ENCODE measurements at places on chromosomes 1 and 21. TPM values are rescaled to one million over a fixed set of nuclear protein-coding genes. Genes with fewer than 3 reads are reported as not detected.
A peak's percentile ranks its signal among the peaks of the same experiment; 100 is the strongest.

CFAP107 gene
- polyA plus RNA-seq, result not detected

RAVER2 gene
- polyA plus RNA-seq, result 18.9 TPM

THEM5 gene
- 0.32 TPM for polyA plus RNA-seq

TENT5C gene
- 2.2 TPM for polyA plus RNA-seq

OR2W3 gene
- polyA plus RNA-seq, result not detected

LIPI gene
- not detected for polyA plus RNA-seq

- no peaks in the 10 kb centered on the region for H3K36me3 ChIP-seq
- no peak overlapping the region for H3K4me3 ChIP-seq
- H3K27me3 ChIP-seq, result no peaks in the 10 kb centered on the region
- DNase-seq, result no peak
Measured at GRCh38 chr1:227372726-227373130, 54.4 kb upstream of the CDC42BPA start.

GRCh38 chr1:226738421-226738994 is 574 bp downstream of the ITPKB start:
- H3K36me3 ChIP-seq, result no peaks in the 10 kb centered on the region
- peak overlapping the region; percentile 92 for H3K27ac ChIP-seq

DNA sequence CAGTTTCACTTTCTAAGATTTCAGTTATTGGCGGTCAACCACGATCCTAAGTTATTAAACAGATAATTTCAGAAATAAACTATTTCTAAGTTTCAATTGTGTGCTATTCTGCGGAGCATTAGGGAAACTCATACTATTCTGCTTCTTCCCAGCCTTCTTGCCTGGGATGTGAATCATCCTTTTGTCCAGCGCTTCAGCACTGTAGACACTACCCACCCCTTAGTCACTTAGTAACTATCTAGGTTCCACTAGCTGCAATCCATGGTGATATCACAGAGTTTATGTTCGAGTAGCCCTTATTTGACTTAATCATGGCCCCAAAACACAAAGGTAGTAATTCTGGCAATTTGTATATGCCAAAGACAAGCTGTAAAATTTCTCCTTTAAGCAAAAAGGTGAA is 279.9 kb upstream of the ADAMTS5 start:
- H3K4me1 ChIP-seq, result no peaks in the 10 kb centered on the region
- no peak for DNase-seq
- H3K36me3 ChIP-seq, result no peaks in the 10 kb centered on the region
- no peak overlapping the region for H3K4me3 ChIP-seq
- no peak overlapping the region for H3K27ac ChIP-seq

- H3K27ac ChIP-seq, result no peak overlapping the region
- H3K4me1 ChIP-seq, result no peaks in the 10 kb centered on the region
- H3K27me3 ChIP-seq, result peaks cover 36% of the 10 kb centered on the region
Measured at GRCh38 chr1:20385630-20386029, 95.0 kb downstream of the VWA5B1 start.

GRCh38 chr1:25106976-25107642 is 125.2 kb downstream of the SYF2 start:
- DNase-seq, result peak; percentile 87
- H3K36me3 ChIP-seq, result no peaks in the 10 kb centered on the region
- no peak overlapping the region for H3K4me3 ChIP-seq
- H3K27me3 ChIP-seq, result peaks cover 4% of the 10 kb centered on the region
- H3K4me1 ChIP-seq, result no peaks in the 10 kb centered on the region

DNA sequence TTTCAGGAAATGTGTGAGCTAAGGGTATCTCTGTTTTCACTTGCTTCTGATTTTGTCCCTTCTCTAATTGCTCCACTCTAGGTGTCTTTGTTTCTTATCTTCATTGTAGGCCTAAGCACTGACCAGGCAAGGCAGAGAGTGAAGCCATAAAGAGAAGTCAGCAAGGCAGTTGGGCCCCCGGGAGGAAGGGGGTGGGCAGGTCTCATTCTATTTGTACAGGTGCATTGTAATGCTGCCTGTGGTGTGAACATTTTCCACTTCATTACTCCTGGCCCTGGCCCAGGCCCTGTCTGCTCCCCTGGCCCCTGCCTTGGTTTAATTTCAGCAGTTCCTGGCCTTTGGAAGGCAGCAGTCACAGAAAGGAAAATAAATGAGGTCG is 86.4 kb upstream of the JUN start:
- no peak overlapping the region for H3K27ac ChIP-seq
- no peaks in the 10 kb centered on the region for H3K36me3 ChIP-seq
- peak; percentile 88 for DNase-seq
- peaks cover 5% of the 10 kb centered on the region for H3K4me1 ChIP-seq
- no peaks in the 10 kb centered on the region for H3K27me3 ChIP-seq
- H3K4me3 ChIP-seq, result no peak overlapping the region

GRCh38 chr1:14737561-14738094 is 139.1 kb downstream of the KAZN start:
- no peak for DNase-seq
- H3K4me1 ChIP-seq, result no peaks in the 10 kb centered on the region
- H3K27ac ChIP-seq, result no peak overlapping the region
- H3K27me3 ChIP-seq, result no peaks in the 10 kb centered on the region
- H3K36me3 ChIP-seq, result no peaks in the 10 kb centered on the region

DNA sequence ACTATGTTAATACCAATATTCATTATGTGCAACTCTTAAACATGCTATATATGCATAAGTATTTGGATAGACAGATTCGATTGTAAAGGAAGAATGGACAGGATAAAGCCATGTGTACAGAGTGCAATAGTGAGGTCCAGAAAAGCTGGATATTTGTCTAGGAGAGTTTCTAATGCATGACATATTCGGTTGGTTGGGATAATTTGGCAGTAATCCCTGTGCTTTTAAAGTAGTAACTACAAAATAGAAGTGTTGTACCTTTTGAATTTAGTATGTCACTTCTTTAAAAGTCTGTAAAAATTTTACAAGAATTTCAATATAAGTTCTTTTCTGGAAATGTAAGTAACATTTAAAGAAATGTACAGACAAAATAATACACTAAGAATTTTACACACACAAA is 774.5 kb downstream of the USP25 start:
- H3K36me3 ChIP-seq, result no peaks in the 10 kb centered on the region
- H3K4me3 ChIP-seq, result no peak overlapping the region
- H3K27ac ChIP-seq, result no peak overlapping the region
- DNase-seq, result no peak
- H3K4me1 ChIP-seq, result no peaks in the 10 kb centered on the region

DNA sequence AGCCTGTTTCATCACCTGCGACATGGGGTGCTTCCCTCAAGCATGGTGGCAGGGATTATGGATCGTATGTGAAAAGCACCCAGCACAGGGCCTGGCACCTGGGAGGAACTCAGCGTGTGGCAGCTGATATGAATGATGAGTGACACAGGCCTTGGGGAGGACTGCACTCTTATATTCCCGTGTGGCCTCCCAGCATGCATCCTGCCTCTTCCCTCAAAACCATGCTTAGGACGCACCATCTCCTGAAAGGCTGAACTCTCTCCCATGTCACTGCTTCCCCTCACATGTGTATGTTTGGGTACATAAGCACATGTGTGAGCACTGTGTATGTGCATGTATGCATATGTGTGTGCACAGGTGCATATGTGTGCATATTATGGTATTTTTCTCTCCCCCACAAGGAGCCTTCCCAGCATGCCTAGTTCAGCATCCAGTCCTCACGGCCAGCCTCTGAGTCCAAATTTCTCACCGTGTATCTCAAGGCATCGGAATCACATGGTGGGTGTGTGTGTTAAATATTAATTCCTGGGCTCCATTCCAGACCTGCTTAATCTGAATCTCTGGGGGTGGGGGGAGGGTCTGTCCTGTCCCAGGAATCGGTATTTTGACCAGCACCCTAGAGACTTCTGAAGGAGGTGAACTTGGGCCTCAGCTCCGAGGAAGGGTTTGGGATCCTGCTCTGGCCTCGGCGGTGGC is 12.8 kb downstream of the MYOM3 start:
- no peak overlapping the region for H3K4me3 ChIP-seq
- H3K27ac ChIP-seq, result no peak overlapping the region
- no peaks in the 10 kb centered on the region for H3K36me3 ChIP-seq
- no peaks in the 10 kb centered on the region for H3K4me1 ChIP-seq

DNA sequence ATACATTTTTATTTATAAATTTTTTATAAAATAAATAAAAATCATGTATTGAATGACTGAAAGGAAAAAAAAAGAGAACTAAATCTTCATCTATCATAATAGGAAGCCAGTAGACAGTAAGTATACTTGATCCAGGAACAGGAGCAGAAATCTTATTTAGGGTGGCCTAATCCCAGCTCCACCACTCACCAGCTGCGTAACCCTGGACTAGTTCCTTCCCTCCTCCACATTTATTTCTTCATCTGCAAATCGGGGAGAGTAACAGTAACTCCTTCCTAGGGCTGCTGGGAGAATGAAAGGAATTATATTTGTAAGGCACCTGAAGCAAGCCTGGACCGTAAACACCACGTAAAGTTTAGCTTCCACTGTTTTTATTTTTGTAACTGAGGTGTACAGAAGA is 17.9 kb downstream of the GLIS1 start:
- no peak overlapping the region for H3K27ac ChIP-seq
- no peak for DNase-seq
- H3K4me1 ChIP-seq, result no peaks in the 10 kb centered on the region
- no peaks in the 10 kb centered on the region for H3K36me3 ChIP-seq
- H3K27me3 ChIP-seq, result peaks cover 6% of the 10 kb centered on the region
- no peak overlapping the region for H3K4me3 ChIP-seq

- H3K4me1 ChIP-seq, result no peaks in the 10 kb centered on the region
- DNase-seq, result no peak
- no peak overlapping the region for H3K4me3 ChIP-seq
- no peak overlapping the region for H3K27ac ChIP-seq
Measured at GRCh38 chr1:186435336-186435735, 25.6 kb downstream of the PDC start.

DNA sequence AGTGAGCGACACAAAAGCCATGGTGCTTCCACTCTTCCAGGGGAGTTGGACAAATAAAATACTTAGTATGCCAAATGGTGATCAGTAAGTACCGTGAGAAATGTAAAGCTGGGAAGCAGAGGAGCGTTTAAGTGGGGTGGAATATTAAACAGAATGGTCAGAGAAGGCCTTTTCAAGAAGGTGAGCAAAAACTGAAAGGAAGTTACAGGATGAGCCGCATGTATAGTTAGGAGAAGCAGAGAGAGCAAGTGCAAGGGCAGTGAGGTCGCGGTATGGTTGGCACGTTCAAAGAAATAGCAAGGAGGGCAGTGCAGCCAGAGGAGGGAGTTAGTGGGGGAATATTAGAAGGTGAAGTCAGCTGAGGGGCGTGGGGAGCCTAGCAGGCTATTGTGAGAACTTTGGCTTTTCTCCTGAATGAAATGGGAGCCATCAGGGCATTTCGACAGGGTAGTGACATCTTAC is 748 bp upstream of the ATP6V0B start:
- H3K36me3 ChIP-seq, result peaks cover 48% of the 10 kb centered on the region
- peak overlapping the region; percentile 93 for H3K27ac ChIP-seq
- no peaks in the 10 kb centered on the region for H3K27me3 ChIP-seq
- peak overlapping the region; percentile 90 for H3K4me3 ChIP-seq
- peaks cover 42% of the 10 kb centered on the region for H3K4me1 ChIP-seq

DNA sequence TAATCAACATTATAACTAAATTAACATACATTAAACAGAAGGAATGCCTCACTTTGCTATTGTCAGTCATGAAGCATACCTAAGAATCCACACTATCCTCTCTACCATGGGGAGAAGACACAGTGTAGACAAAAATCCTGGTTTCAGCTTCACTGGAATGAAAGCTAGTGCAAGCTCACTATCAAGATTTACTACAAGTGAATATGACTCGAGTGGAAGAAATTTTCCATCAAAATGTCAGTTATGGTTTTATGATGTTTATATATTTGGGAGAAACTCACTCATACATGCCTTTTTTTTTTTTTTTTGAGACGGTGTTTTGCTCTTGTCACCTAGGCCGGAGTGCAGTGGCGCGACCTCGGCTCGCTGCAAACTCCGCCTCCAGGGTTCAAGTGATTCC is 424.3 kb downstream of the KCNT2 start:
- no peaks in the 10 kb centered on the region for H3K36me3 ChIP-seq
- H3K4me1 ChIP-seq, result no peaks in the 10 kb centered on the region
- H3K27ac ChIP-seq, result no peak overlapping the region
- no peak for DNase-seq
- no peaks in the 10 kb centered on the region for H3K27me3 ChIP-seq
- H3K4me3 ChIP-seq, result no peak overlapping the region

DNA sequence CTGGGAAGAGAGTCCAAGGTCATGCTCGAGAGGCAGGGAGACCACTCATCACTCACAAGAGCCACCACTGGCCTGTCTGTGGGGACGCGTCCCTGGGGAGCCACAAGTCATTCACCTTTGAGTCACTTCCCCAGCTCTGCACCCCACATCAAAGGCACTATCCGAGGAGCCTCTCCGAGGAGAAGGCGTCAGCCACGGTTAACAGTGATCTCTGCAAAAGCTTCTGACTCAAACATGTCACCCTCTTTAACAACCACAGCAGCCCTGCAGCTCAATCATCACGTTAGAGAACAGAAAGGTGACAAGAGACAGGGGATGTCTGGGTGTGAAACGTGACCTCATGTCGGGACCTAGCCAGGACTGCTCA is 9.0 kb downstream of the LRRC47 start:
- no peak for DNase-seq
- H3K27me3 ChIP-seq, result no peaks in the 10 kb centered on the region
- peaks cover 11% of the 10 kb centered on the region for H3K36me3 ChIP-seq
- no peak overlapping the region for H3K27ac ChIP-seq

- H3K36me3 ChIP-seq, result no peaks in the 10 kb centered on the region
- H3K27me3 ChIP-seq, result no peaks in the 10 kb centered on the region
- H3K27ac ChIP-seq, result no peak overlapping the region
- H3K4me3 ChIP-seq, result no peak overlapping the region
- H3K4me1 ChIP-seq, result no peaks in the 10 kb centered on the region
- DNase-seq, result no peak
Measured at GRCh38 chr1:244280201-244280600, 171.5 kb downstream of the ADSS2 start.

- H3K27me3 ChIP-seq, result no peaks in the 10 kb centered on the region
- no peak for DNase-seq
- no peaks in the 10 kb centered on the region for H3K4me1 ChIP-seq
- peaks cover 91% of the 10 kb centered on the region for H3K36me3 ChIP-seq
- H3K27ac ChIP-seq, result no peak overlapping the region
Measured at GRCh38 chr1:109269212-109269980, 13.5 kb downstream of the PSRC1 start.

DNA sequence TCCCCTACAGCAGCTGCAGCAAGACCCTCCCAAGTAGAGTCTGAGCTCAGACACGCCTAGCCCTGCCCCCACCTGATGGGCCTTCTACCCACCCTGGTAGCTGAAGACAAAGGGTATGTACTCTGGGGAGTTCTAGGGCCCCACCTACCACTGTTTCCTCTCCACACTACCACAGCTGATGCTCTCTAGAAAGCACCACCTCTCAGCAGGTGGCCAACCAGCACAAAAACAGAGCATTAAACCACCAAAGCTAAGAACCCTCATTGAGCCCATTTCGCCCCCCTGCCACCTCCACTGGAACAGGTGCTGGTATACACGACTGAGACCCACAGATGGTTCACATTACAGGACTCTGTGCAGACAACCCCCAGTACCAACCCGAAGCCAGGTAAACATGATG is 258.9 kb downstream of the SETD4 start:
- no peak overlapping the region for H3K4me3 ChIP-seq
- H3K27me3 ChIP-seq, result no peaks in the 10 kb centered on the region
- H3K4me1 ChIP-seq, result no peaks in the 10 kb centered on the region
- no peak overlapping the region for H3K27ac ChIP-seq
- no peak for DNase-seq

GRCh38 chr1:154774175-154774855 is 95.8 kb downstream of the KCNN3 start:
- H3K27ac ChIP-seq, result no peak overlapping the region
- H3K36me3 ChIP-seq, result no peaks in the 10 kb centered on the region
- H3K4me1 ChIP-seq, result no peaks in the 10 kb centered on the region

- no peak overlapping the region for H3K27ac ChIP-seq
- DNase-seq, result no peak
- H3K27me3 ChIP-seq, result no peaks in the 10 kb centered on the region
- H3K4me3 ChIP-seq, result no peak overlapping the region
- H3K36me3 ChIP-seq, result no peaks in the 10 kb centered on the region
- peaks cover 3% of the 10 kb centered on the region for H3K4me1 ChIP-seq
Measured at GRCh38 chr1:54543729-54544496, 4.1 kb upstream of the ACOT11 start.

Measured in small intestine (tissue), 16 donors.